ENCODE measurements at places on chromosomes 5 and 9. TPM values are rescaled to one million over a fixed set of nuclear protein-coding genes. Genes with fewer than 3 reads are reported as not detected.

The HAPLN1 gene
- total RNA-seq, result 7.2 TPM

The CTSV gene
- total RNA-seq, result 0.94 TPM

The GRM6 gene
- total RNA-seq, result 0.63 TPM

The NUDT12 gene
- 22.2 TPM for total RNA-seq

The ERAP2 gene
- 6.6 TPM for total RNA-seq

The SPINK13 gene
- total RNA-seq, result not detected

The GABBR2 gene
- total RNA-seq, result 68.9 TPM

The NINJ1 gene
- total RNA-seq, result 7.8 TPM

The PPIP5K2 gene
- total RNA-seq, result 193 TPM

The TTC23L gene
- total RNA-seq, result 8.5 TPM

The C1QTNF2 gene
- total RNA-seq, result 3.4 TPM

The SLC1A3 gene
- 231 TPM for total RNA-seq

The PCDHB4 gene
- total RNA-seq, result 11.0 TPM

The ASPN gene
- total RNA-seq, result 1.3 TPM

The DDX4 gene
- total RNA-seq, result 0.31 TPM

The SOX30 gene
- total RNA-seq, result not detected

The NTRK2 gene
- 203 TPM for total RNA-seq

The ACSL6 gene
- 69.5 TPM for total RNA-seq

The PCDHB6 gene
- total RNA-seq, result 5.6 TPM

The TNC gene
- 101 TPM for total RNA-seq

The C9orf40 gene
- total RNA-seq, result 7.8 TPM

The HABP4 gene
- 12.5 TPM for total RNA-seq

The DAB2IP gene
- 21.9 TPM for total RNA-seq

The LHX6 gene
- 32.2 TPM for total RNA-seq

The ABO gene
- total RNA-seq, result not detected

The CDX1 gene
- total RNA-seq, result not detected

The KCNMB1 gene
- total RNA-seq, result not detected

The LHX2 gene
- 182 TPM for total RNA-seq

The FOXD4L5 gene
- 0.31 TPM for total RNA-seq

The LCN6 gene
- total RNA-seq, result not detected

The SEMA5A gene
- 13.1 TPM for total RNA-seq

The ZNG1E gene
- 125 TPM for total RNA-seq

The C9orf153 gene
- total RNA-seq, result 1.3 TPM

The TRIM41 gene
- total RNA-seq, result 13.5 TPM

The POU4F3 gene
- total RNA-seq, result not detected

The PCDHA11 gene
- 80.4 TPM for total RNA-seq
